HT-29 (cell line): ENCODE measurements at places on chromosomes 4 and X.

DNA sequence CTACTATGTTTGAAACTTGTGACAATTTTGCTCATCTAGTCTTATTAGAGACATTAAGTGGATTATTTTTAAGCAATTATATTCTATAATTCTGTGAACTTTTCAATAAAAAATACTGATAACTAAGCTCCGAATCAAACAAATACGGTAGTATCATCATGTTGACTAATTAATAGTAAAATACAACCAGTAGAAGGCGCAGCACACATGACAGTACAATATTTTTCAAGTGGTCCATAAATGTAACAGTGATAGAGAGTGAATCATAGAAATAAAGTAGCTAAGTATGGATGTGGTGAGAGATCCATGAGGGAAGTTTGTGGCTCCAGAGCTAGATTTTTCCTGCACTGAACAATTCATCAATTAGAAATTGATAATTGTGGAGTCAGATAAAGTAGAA is 666.2 kb downstream of the KCTD8 start:
- DNase-seq: no peak

DNA sequence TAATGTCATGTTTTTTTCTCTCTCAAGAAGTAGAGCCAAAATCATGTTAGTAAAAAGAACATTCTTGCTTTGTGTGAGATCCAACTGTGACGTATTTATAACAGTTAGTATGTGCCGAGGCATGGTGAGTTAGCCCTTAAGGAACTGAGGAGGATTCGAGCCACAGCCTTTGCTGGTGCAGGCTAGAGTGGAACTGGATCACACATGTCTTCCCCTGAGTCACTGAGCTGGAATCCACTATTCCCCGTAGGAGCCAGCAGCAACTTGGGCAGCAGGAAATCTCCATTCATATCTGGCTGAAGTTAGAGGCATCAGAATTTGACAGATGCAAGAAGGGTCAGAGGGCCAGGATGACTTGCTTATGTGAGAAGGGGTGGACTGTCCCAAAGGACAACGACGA is 144.6 kb upstream of the KIT start:
- no peak for DNase-seq

GRCh38 chr4:18214411-18215055 is 193.0 kb upstream of the LCORL start:
- DNase-seq: no peak

DNA sequence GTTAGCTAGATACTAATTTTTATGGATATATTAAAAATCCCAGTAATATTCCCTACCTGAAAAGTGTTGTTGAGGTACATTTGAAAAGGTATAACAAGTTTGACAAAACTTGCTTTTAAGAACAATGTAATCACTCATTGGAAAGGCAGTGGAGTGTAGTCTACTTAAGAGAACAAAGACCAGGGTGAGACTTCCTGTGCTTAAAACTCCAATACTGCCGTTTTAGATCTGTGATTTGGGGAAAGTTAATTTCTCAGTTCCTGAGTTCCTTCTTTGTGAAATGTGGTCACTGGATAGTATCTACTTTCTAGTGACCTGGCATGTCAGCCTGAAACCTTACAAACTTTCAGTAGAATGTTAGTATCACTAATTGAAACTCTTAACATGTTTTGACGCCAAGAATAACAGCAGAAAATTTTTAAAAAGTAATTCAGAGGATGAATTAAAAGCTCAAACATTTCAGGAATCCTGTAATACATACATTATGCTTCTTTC is 56.8 kb downstream of the PCDH7 start:
- DNase-seq: no peak

DNA sequence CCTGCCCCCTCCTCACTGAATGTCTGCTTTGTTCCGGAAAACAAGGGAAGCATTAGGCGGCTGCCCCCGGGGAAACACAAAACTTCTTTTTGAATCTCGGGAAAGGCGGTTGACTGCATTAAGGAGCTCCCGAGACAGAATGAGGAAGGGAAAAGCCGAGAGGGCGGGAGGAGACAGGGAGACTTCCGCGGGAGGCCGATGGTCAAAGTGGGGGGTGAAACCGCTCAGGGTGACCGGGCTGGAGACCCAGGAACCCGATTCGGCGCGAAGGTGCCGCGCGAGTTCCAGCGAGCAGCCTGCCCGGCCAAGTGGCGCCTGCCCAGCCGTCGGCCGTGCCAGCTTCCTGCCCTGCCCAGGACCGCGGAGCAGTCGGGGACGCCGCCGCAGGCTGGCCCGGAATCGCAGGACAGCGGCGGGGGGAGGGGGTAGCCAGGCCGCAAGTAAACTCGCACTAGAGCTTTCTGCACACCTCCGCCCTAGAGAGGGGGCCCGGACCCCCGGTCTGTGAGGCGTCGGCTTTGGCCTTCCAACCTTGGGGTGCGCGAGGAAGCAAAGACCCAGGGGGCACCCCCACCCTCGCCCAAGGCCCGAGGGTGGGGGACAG is 55.1 kb upstream of the BCOR start:
- no peak for DNase-seq

DNA sequence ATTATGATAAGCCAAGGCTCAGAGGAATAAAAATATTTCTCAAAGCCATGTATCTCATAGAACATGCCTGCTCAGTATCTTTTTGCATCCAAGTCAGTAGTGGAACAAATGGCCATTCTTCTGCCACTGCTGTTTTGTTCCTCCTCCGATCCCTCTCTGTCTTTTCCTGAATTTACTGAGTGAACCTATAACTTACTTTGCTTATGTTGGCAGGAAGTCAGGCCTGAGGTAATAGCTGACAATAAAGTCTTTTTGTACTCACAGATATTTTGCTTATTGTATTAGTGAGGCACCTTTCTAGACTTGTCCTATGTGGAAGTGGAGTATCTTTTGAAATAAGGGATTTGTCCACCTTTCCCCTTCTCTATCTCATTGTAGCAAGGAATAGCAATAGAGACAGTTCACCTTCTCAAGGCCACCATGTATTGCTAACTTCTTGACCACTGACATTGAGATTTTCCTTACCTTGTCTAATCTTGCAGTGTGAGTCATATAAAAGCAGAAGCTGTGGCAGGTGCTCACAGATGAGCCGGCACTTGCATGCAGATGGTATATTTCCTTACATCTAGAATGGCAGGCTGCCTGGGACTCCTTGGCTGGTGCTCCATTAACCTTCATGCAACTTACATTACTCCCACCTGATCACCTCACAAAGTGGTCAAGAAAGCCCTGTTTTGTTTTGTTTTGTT is 68.2 kb downstream of the AGTR2 start:
- peak; percentile 25 for DNase-seq

DNA sequence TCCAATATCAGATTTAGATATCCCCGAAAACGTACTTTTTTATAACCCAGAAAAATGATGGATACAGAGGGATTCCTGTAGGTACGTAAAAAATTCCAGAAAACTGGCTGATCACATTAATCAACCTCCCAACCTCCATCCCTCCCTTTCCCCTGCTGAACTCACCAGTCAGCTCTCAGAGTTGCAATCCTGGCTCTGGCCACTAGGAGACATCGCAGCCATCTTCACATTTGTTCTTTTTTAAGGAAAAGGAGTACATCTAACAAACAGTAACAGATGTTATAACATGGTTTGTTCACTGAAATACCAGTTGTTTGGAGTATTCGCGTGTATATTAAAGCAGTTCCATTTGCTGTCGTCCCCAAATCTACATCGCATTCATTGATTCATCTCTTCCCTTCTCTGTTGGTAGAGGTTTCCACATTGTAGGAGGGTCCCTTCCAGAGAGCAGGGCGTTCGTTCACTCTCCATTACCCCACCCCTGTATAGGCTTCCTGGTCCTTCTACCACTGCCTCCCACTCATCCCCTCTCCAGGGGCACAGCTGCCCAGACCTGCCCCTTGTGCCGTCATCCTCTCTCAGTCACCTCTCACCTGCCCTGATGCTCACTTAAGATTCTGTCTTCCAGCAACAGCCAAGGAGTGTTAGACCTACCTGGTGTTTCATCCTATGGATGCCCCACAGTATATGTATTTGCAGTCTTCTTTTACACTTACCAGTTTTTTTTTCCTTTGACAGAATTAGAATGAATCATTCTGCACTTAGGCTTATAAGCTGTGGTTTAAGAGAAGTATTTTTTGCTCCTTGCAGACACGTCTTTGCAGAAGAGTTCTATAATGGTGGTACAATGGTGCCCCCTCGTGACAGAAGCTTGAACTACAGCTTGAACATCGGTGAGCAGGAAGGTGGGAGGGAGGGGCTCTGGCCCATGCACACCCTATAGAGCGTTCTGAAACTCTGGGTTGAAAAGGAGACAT is 36.8 kb upstream of the RAB40AL start:
- DNase-seq: peak; percentile 81
